Fibroblast of the conjunctiva (primary cell): ENCODE measurements at places on chromosomes 7 and 10.
A peak's percentile ranks its signal among the peaks of the same experiment; 100 is the strongest.

DNA sequence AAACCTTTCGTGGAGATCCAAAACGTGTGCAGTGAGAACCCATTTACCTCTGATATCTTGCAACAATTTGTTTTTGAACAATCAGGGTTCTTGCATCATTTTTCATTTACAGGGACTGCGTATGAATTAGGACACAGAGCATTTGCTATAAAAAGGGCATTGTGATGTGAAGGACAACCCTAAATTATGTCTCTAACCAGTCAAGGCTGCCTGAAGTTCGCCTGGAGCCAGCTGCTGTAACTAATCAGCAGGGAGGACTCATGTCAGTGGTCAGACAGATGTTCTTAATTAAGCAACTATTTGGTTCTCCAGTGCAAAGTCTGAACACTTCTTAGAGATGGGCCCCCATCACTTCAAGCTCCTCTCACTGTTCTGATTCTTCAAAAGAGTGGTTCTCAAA, 674.8 kb downstream of the KCNMA1 start:
- peak; percentile 69 for DNase-seq

- DNase-seq = no peak
Observed at GRCh38 chr7:1569440-1569832, 396 bp downstream of the PSMG3 start.

GRCh38 chr10:5599613-5600520, 66.5 kb downstream of the ASB13 start:
- no peak for DNase-seq

- no peak for DNase-seq
Observed at GRCh38 chr10:123327896-123328295, 173.7 kb downstream of the BUB3 start.

- no peak for DNase-seq
Observed at GRCh38 chr7:43454936-43455518, 127.9 kb upstream of the STK17A start.

GRCh38 chr10:117464176-117464575, 78.4 kb upstream of the EMX2 start:
- DNase-seq = no peak

DNA sequence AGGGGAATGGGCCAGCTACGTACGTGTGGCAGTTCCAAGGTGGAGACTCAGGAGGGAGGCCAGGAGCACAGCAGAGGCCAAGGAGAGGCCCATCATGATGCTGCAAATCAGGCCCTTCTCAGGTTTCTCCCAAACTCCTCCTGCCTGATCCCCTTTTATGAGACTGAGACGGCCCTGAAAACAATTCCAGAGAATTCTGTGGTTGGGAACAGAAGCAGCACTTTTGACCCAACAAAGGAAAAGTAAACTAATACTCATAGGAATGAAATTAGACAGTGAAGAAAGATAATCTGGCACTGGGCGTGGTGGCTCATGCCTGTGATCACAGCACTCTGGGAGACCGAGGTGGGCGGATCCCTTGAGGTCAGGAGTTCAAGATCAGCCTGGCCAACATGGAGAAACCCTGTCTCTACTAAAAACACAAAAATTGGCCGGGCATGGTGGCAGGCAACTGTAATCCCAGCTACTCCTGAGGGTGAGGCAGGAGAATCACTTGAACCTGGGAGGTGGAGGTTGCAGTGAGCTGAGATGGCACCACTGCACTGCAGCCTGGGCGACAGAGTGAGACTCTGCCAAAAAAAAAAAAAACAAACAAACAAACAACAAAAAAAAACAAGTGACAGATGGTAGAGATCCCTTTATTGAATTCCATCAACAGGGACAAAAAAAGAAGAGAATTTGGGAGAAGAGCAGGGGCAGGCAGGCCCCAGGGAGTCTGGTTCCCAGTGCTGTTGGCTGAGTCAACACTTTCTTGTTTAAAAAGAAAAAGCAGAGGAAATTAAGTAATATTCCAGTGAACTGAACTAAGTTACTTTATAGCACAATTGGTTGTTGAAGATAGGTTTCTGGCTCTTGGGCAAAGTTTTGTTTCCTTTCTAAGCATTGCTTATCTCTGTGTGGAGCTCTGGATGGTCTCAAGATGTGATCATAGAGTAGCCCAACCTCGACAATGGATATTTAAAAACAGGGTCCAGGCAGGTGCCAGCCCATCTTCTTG, at the start of gene CCL26:
CCL26 (minus strand) TSS at position 131 of the 997 bp plus-strand sequence; CDS start at position 96, 35 bp downstream.
- peak; percentile 53 for DNase-seq

GRCh38 chr7:157890921-157891401, 554.2 kb downstream of the DNAJB6 start:
- no peak for DNase-seq
